Pancreas (tissue), 10 donors: ENCODE measurements at places on chromosomes 6 and 20. TPM values are rescaled to one million over a fixed set of nuclear protein-coding genes. Genes with fewer than 3 reads are reported as not detected.

Gene MAFB
- 48.0 TPM for polyA plus RNA-seq

DNA sequence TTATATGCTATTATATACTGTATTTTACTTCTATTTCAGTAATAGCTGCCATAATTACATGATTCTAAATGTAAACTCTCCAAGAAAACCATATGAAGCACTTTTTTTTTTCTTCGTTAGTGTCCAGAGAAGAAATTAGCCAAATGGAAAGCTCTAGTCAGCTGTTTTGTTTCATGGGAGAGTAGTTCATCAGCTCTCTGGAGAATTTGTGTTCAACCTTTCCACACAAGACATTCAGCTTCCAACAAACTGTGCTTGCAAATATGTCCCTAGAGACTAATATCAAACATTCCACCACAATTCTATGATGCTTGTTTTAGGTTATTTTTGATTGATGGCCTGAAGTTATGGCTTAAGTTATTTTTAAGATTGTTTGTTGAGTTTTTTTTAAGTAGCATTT, 19.5 kb downstream of the FHL5 start:
- no peak for DNase-seq

Gene NOTCH4
- polyA plus RNA-seq: 45.2 TPM

Gene PLG
- 0.02 TPM for polyA plus RNA-seq

GRCh38 chr6:30626484-30627366, at the start of gene ATAT1:
Gene ATAT1 (plus strand): TSS chr6:30626874.
- peak; percentile 88 for DNase-seq

Gene C6orf132
- polyA plus RNA-seq: 6.1 TPM

DNA sequence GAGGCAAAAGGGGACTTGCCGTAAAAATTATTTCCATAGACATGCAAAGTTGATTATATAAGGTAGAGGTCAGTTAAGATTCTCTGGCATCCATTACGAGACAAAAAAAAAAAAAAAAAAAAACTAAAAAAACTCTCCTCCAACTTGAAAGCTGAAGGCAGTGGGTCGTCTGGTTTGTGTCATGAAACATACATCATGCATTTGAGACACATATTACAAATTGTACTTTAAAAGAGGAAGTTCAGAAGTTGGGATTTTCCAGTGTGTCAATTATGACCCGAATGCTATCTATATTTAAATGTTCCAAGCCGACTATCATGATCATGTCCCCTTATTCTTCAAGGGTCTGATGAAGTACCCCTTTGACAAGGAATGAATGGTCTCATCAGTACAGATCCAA, 125.1 kb downstream of the ZNF217 start:
- no peak for DNase-seq

DNA sequence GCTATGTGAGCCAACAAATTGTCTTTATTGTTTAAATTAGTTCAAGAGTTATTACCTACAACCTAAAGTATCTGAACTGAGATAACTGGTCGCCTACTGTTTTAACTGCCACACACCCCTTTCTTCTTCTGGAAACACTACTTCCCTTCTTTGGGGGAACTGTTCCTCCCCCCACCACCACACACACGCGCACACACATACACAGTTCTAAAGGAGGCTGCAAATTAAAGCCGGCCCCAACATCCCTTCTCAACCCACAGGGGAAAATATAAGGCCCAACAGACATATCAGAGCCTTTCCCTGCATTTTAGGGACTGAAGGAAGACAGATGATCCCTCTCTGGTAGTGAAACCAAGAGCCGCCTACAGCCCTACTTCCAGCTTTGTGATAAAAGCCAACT, 348.0 kb upstream of the JARID2 start:
- DNase-seq: no peak

Gene DEFB126
- not detected for polyA plus RNA-seq

- DNase-seq: peak; percentile 54
Measured at GRCh38 chr6:148760568-148761526, 14.0 kb downstream of the UST start.

Gene SIGLEC1
- polyA plus RNA-seq: 2.5 TPM
